Astrocyte of the spinal cord (primary cell): ENCODE measurements at places on chromosomes 5 and 9.

GRCh38 chr9:97547098-97547829 is 45.8 kb downstream of the TMOD1 start:
- DNase-seq, result no peak

GRCh38 chr5:28766565-28767158 is 1728.3 kb upstream of the CDH9 start:
- DNase-seq, result peak; percentile 73

- no peak for DNase-seq
Observed at GRCh38 chr9:86488794-86489193, 134.6 kb upstream of the TUT7 start.

DNA sequence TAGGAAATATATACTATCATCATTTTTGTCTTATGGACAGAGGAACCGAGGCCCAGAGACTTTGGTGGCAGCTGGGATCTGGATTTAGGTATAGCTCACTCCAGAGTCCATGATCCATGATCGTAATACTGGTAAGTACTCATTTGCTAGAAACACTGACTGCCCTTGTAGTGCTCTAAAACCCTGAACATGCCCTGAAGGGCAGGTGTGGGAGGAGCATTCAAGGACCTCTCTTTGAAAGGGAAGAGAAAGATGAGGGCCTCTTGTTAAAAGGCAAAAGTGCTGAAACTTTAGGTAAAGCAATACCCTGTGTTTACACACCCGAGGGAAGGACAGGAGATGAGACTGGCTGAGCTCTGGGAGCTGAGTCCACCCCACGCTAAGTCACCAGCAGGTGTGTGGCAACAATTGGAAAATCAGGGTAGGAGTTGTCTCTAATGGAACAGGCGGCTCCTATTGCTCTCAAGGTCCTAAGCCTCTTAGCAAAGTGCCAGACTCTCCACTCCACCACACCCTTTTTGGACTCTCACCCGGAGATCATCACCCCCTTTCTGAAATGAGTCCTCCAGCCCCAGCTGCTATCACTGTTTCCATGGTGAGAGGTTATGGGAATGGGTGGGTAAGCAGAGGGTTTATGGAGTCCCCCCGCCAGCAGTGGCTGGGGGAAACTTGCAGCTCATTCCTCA is 34.8 kb downstream of the TRPC7 start:
- DNase-seq, result no peak

DNA sequence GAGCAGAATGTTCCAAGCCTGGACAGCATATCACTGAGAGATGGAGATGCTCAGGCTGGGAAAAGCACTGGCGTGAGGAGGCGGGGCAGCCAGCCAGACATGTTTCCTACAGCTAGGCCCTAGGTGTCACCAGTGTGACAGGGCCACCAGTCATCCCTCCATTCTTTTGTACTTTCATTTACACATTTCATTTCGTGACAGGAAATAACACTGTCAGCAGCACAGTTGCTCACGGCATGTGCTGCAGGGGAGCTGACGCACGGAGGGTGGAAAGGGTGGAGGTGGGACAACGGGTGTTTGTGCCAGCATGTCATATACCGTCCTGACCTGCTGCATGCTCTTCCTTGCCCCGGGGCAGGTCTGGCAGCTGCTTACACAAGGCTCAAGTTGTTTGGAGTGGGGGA is 14.8 kb upstream of the CEMIP2 start:
- no peak for DNase-seq

GRCh38 chr5:136006164-136006563 is 22.6 kb upstream of the TGFBI start:
- no peak for DNase-seq

DNA sequence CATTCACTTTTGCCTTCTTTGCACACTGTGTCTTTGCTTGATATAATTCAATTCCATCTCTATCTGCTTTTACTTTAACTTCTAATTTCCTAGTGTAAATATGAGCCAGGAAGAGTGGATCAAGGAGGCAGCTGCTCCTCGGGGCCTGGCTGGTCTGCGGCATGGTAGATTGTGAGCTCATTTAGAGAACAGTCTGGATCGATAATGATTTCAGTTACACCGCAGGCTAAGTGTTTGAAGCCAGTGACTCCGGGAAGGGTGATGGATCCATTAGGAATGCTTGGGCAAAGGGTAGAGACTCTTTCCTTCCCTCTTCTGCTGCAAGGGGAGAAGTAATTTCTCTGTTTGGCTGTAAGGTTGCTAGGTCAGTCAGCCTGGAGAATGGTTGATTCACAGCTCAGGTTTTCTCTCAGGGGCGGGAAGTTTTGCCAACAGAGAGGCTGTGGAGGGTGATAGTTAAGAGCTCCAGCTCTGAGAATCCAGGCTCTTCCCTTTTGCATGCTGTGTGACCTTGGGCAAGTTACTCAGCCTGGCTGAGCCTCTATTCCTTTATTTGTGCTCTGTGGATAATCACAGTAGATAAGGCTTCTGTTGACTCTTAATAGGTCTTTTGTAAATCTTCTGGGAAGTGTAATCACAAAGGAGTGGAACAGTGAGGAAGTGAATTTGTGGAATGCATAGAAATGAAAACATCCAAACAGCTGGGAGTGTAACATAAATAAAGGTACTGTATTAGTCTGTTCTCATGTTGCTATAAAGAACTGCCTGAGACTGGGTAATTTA is 99.1 kb downstream of the PTTG1 start:
- DNase-seq, result no peak

DNA sequence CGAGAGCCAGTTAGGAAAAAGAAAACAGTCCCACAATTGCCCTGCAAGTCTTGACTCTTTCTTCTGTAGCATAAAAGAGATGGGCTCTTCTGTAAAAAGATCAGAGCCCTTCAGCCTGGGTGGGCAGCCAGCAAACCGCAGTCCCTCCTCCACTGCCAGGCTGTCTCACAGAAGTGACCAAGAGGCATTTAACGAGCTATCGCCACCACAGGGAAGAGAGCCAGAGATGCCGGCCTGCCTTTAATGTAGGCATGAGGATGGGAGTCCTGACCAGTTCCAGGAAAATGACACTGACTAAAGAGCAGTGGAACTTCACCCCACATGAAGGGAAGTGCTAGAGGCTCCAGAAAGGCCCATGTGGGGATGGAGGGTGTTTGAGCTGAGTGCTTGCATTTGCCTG is 264.6 kb downstream of the NDUFS4 start:
- no peak for DNase-seq

DNA sequence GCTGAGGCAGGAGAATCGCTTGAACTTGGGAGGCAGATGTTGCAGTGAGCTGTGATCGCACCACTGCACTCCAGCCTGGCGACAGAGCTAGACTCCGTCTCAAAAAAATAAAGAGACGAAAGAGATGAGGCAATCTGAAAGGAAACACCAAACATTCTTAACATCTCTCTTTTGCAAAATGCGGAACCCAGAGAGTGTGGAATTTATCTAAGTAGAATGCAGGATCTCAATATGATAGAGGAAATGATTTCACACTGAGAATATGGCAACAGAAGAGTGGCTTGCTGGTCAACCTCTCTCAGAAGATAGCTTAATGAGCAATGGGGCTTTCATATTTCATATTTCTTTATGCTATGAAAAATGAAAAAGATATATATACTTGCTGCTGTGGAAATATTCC is 33.4 kb upstream of the PCA3 start:
- no peak for DNase-seq

- peak; percentile 2 for DNase-seq
Observed at GRCh38 chr5:155532621-155533311, 519.2 kb downstream of the KIF4B start.

DNA sequence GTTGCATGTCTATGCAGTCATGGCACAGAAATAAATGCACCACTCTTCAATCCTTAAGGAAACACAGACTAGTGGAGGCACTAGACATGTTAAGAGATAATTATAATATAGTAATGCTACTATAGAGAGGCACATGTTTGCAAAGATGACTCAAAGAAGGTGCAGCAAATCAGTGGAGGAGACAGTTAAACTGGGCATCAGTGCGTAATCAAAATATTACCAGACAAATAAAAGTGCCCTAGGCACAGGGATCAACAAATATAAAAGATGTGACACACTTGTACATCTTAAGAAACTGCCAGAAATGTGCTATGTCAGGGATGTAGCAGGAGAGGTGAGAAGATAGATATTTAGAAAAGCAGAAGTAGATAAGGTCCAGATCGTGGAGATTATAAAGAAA is 642.1 kb downstream of the SLCO4C1 start:
- no peak for DNase-seq

- no peak for DNase-seq
Observed at GRCh38 chr5:115555084-115555633, 10.6 kb upstream of the FEM1C start.

- DNase-seq, result no peak
Observed at GRCh38 chr9:76366275-76366674, 28.0 kb downstream of the RFK start.

DNA sequence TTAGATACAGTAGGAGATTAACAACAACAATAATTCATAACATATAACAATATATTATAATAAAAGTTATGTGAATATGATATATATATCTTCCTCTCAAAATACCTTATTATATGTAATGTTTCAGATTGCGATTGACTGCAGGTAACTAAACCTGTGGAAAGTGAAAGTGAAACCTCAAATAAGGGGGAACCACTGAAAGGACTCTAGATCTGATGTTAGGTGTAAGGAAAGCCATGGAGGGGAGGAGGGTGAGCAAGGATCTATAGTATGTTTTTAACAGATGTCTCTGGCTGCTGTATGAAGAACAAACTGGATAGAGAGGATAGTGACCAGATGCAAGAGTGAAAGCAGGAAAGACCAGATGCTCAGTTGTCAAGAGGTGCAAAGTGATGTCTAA is 5.8 kb upstream of the FSTL4 start:
- no peak for DNase-seq

DNA sequence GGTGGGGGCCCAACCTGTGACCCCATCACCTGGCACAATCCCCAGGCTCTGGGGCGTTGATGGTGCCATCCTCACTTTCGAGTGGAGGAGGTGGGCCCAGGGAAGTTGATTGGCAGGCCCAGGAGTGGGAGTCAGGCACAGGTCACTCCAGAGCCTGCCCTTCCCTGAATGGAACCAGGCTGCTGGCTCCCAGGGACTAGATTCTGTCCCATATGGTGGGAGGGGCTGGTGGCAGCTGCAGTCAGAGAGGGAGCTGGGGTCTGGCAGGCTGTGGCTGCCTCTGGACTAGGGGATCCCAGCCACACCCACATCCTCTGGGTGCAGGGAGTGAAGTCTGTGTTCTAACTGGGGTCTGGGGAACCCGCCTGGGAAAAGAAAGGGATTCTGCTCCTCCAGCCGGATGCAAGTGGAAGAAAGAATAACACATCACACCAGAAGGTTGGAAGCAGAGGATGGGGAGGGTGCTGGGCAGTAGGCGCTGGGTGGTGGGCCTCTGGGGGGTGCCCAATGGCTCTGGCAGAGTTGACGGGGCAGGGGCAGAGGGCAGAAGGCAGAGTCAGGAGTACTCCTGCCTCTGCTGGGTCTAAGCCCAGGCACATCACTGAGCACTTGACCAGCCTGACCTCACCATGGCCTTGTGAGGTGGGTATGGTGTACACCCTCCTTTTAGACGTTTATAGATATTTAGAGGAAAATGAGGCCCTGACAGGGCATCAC is 25.8 kb downstream of the CEL start:
- DNase-seq, result no peak

- DNase-seq, result no peak
Observed at GRCh38 chr5:4625206-4625896, 514.8 kb upstream of the ADAMTS16 start.

- DNase-seq, result peak; percentile 95
Observed at GRCh38 chr9:2241461-2241835, 226.3 kb downstream of the SMARCA2 start.

DNA sequence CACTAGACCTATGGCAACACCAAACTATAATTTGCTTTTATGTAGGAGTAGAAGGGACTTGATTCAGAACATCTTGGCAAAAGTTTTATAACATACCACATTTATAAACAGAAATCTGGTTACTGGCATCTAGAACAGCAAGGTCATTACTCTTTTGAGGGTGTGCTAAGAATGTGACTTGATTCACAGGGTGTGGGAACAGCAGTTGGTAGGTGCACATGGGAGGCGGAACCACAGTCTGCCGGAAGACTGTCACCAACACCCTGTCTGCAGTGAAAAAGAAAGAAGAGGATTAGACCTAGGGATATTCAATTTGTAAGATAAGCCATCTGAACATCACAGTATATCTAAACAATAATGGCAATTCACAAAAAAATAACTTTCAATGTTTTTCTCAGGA is 23.0 kb downstream of the ELP1 start:
- DNase-seq, result no peak

- peak; percentile 93 for DNase-seq
Observed at GRCh38 chr9:120935383-120935857, 8.8 kb upstream of the TRAF1 start.

- DNase-seq, result no peak
Observed at GRCh38 chr9:27638716-27639115, 65.4 kb upstream of the C9orf72 start.

- DNase-seq, result no peak
Observed at GRCh38 chr5:141393267-141393666, 834 bp downstream of the PCDHGA8 start.

DNA sequence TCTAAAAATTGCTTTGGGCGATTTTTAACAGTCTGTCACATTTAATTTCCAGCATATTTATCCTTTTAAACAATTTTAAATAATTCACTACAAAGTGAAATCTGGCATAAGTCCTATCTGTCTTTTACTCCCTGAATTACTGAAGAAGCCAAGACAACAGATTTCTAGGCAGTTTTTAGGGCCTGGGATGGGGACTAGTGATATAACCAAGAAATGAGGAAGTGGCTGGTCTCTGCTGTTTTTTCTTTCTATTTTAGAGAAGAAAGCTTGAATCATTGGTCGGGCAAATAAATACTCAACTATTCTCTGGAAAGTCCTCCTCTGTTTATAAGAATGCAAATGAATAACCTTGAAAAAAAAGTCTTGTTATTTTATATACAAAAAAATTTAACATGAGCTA is 79.7 kb upstream of the SSBP2 start:
- DNase-seq, result no peak

GRCh38 chr5:135318924-135319323 is 80.1 kb downstream of the MACROH2A1 start:
- no peak for DNase-seq

GRCh38 chr9:37339923-37340322 is 82.6 kb upstream of the GRHPR start:
- DNase-seq, result no peak

GRCh38 chr5:66222455-66222854 is 78.4 kb downstream of the SREK1 start:
- DNase-seq, result no peak

DNA sequence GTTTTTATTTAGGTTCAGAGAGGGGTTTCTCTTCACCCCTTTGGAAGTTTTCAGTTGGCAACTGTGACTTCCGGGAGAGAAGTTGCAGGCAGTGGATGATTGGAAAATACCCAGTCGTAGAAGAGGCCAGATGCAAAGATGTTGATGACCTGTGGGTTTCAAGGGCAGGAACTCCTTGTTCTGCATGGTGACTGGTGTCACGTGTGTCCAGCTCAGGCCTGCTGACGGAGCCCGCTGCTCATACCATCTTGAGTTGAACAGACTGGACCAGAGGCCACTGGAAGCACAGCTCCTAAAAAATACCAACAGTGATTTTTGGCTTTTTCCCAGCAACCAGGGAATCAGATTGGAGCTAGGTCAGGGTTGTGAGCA is 243.9 kb upstream of the KLF4 start:
- DNase-seq, result no peak

DNA sequence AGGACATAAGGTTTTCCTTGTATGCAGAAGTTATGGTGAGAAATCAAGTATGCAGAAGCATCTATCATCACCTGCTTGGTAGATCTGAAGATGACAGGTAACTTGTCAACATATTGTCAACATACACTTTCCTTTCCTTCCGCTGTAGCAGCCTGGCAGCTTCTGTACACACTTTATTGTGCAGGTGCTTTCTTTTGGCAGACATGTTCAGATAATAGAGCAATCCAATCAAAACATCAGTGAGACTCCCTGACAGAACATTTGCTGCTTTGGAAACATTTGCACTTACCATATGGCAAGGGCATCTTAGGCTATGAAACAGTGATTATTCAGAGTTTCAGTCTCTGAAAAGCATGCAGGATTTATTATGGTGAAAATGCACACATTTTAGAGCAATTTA is 161.1 kb upstream of the CDH12 start:
- no peak for DNase-seq
